ENCODE measurements at places on chromosomes 12 and 14.
A peak's percentile ranks its signal among the peaks of the same experiment; 100 is the strongest.

- peak; percentile 39 for DNase-seq
These were observed 280.6 kb upstream of the PWP1 start for GRCh38 chr12:107404981-107405380.

DNA sequence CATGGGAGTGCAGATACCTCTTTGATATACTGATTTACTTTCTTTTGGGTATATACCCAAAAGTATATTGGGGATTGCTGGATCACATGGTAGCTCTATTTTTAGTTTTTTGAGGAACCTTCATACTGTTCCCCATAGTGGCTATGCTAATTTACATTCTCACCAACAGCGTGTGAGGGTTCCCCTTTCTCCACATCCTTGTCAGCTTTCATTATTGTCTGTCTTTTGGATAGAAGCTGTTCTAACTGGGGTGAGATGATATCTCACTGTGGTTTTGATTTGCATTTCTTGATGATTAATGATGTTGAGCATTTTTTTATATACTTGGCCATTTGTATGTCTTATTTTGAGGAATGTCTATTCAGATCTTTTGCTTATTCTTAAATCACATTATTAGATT is 44.1 kb upstream of the JDP2 start:
- DNase-seq = no peak

DNA sequence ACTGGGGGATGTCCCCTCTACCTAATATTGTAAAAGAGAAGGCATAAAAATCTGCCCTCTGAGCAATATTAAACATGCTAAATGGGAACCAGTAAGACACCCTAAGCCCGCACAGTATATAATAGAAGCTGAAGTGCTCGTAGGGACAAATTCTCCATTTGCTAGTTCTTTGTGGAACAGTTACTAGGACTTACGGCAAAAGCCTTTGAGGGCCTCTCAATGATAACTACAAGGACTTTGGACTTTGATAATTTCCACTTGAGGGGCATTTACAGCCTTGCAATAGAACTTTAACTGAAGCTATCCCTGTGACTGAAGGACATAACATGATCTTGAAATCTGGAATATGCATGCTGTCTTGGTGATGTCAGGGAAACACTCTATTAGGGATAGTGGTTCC is 111.5 kb upstream of the IFNG-AS1 start:
- DNase-seq = no peak

GRCh38 chr14:77369285-77369684 is 7.6 kb downstream of the TMED8 start:
- DNase-seq = no peak

DNA sequence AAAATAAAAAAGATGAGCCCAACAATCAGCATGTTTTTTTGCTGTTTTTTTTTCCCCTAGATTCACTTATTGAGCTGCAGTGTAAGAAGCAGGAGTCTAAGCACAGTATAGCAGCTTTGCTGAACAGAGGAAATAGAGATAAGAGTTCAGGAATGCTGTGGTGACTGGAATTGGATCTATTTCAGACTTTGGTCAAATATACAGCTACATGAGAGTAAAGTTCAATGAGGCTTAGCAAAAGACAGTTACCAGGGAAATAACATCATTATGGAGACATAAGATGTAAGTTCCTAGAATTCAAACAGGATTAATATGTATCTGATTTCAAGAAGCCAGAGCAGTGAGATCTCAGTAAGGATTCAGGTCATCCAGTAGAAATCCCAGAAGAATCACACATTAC is 613.0 kb downstream of the RPS29 start:
- no peak for DNase-seq

DNA sequence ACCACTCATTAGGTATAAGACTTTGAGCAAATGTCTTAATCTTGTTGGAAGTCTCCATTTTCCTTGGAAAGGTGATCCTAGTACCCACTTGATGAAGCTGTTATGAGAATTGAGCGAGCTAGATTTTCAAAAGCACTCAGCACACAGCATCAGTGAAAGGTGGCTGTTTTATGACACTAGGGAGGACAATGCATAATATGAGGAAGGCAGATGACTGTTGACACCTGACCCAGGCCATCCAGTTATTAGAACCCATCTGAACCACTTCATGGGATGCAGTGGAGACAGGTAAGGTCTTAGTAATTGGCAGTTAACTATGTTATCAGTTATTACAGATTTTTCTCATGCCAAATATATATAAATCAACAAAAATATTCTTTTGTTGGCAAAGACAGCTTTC is 369.9 kb upstream of the PDE3A start:
- no peak for DNase-seq

GRCh38 chr14:69630360-69630759 is 19.0 kb downstream of the SUSD6 start:
- DNase-seq = no peak

DNA sequence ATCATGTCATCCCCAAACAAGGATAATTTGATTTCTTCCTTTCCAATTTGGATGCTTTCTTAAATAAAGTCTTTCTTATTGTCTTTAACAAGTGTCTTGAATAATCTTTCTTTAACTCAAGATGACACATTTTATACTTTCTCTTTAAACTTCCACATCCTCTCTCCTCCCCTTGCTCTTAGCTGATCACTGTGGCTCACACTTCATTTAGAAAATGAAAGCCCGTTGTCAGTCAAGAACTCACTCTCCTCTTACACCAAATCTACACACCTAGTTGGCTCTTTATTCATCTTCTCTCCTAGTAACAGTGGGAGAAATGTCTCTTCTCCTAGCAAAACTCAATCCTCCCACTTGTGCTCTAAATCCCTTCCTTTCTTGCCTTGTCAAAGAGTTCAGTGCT is 10.4 kb upstream of the RMST start:
- no peak for DNase-seq

DNA sequence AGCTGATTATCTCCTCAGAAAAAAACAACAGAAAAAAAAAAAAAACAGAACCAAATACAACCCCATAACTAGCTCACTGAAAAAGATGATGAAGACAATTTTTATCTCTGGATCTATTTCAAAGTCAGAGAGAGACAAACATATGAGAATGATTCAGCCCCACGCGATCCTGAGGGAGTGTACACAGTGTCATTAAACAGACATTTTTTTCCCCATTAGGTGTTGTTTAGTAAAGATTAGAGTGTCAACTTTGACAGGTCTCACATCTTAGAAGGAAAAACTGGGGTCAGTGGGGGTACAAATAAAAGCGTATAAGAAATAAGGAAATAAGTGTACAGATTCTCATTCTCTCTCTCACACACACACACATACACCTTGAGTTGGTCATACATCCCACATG is 635.4 kb downstream of the NRXN3 start:
- no peak for DNase-seq

DNA sequence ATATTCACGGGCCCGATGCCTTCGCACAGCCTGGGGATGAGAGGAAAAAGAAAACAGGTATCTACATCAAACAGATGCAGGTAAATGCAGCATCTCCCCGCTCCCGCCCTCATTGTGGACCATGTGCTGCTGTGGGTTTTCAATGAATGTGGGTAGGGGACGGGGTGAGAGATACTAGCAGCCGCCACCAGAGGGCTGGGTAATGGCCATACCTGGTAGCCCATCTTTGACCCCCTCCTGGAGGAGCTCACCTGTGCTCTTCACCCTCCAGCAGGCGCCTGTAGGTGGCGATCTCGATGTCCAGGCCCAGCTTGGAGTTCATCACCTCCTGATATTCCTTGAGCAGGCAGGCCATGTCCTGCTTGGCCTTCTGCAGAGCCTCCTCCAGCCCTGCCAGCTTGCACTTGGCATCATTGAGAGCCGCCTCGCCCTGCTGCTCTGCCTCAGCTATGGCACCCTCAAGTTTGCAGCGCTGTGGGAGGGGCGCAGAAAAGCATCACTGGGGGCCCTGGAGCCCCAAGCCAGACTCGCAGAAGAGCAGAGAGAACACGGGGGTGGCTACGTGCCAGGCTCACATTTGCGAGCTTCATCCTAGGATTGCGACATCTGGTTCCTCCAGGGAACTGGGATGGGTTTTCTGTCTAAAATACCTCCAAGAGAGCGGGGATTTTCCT is 10.2 kb downstream of the KRT82 start:
- DNase-seq = no peak

DNA sequence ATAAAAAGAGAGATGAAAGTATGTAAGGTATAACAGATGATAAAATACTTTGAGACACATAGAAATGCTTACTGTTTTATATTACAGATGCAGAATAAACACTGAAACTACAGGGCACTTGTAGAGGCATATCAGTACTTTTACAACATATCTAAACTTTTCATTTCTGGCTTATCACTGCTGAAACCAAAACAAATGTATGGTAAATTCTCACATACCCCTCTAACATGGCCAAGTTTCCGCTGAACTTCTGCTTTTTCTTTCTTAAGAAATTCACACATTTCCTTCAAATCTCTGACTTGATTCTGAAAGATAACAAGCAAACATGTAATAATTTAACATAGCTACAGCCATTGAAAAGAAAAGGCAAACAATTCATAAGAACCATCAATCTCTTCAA is 33.3 kb upstream of the C12orf50 start:
- no peak for DNase-seq

GRCh38 chr14:72291908-72292688 is 359.9 kb downstream of the RGS6 start:
- peak; percentile 6 for DNase-seq

DNA sequence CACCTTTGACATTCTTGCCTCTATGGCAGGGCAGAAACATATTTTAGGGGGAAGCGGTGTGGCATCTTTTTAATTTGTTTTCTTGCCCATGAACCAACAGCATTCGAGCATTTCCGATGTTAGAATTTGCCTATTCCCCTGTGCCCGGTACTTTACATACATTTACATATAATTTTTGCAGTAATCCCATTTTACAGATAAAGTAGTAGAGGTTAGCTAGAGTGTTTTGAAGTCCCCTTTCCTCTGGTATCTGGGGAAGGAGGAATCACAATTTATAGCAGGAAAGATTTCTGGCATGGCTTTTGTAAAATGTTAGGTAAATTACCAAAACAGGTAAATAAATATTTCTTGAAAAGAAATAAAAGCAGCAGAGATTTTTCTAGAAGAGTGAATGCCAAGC is 1.6 kb downstream of the BORCS5 start:
- no peak for DNase-seq

- no peak for DNase-seq
These were observed 83.8 kb downstream of the CCER1 start for GRCh38 chr12:90870971-90871725.

DNA sequence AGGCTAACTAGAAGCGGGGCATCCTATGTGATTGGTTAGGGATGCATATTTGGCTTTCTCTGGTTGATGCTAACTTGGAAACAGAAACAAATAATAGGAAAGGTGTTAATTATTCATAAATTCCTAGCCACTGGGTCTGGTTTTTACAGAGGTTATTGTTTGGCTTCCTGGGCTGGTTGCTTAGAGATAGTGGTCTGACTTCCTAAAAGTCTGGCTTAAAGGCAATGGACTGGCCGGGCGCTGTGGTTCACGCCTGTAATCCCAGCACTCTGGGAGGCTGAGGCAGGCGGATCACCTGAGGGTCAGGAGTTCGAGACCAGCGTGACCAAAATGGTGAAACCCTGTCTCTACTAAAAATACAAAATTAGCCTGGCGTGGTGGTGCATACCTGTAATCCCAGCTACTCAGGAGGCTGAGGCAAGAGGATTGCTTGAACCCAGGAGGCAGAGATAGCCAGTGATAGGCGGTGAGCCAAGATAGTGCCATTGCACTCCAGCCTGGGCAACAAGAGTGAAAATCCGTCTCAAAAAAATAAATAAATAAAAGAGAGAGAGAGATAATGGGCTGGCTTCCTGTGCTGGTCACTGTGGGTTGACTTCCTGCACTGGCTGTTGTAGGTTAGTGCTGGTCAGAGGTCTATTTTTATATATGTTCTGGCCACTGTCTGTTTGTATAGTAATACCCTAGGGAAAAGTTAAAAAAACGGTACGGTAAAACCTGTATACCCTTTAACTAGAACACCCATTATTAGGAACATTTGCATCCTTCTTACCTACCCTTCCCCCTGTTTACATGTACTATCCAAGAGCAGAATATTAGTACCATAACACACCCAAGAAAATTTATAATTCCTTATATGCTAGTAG is 24.1 kb downstream of the OR6S1 start:
- DNase-seq = no peak

DNA sequence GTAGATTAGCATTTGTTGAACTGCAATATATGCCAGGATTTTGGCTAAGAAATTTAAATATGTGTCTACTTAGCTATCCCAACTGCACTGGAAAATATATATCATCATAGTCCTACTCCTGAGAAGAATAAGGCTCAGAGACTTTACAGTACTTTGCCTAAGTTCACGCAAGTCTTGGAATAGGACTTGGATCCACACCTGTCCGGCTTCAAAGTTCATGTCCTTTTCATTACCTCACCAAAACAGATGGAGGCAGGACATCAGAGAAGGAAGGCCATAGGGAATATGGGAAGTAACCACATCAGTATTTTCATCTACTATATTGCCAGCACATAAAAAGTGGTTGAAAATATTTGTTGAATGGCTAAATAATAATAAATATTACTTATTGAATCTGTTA is 358.5 kb downstream of the PRKD1 start:
- DNase-seq = no peak

DNA sequence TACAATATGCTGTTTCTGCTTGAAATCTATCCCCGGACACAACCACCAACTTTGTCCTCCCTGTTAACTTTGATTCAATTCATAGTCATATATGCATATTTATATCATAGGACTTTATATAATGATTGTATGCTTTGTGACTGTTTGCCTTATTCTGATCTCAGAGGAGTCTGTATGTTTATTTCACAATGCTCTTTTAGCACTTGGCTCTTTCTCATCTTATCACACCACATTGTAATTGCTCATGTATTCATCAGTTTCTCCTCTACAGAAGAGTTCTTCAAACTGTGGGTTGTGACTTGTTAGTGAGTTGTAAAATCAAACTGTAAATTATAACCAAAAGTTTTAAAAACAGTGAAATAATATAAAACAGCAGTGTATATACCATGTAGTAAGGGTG is 21.7 kb upstream of the PPM1A start:
- DNase-seq = no peak

- no peak for DNase-seq
These were observed 65.4 kb upstream of the DDX11 start for GRCh38 chr12:31008241-31008761.

DNA sequence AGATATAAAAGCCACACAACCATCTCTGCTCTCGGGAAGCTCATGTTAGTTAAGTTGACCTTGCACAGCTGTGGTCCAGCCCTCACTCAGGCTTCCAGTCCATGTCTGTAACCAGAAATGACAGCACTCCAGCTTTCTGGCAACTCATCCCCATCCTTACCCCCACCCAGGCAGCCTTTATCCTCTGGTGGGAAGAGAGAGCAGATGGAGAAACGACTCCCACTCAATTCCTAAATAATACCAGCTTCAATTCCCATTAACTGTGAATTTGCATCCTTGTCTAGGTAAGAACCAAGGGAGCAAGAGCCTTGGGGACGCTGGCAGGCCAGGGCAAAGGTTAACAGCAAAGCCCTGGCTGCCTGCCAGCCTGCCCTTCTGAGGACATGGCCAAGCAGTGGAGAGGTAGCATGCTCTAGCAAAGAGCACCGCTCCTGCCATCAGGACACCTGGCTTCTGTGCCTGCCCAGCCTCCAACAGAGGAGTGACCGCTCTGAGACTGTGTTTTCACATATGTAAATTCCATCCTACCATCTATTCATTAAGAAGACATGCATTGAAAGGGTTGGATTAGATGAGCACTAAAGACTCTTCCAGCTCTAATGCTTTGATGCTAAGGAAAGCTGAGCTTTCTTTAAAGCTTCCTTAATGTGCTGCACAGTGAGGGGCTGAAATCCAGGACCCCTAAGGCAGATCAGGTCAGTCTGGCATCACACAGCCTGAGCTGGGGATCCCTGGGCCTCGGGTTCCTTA is 236.1 kb downstream of the GRIN2B start:
- no peak for DNase-seq

- DNase-seq = no peak
These were observed 35.5 kb downstream of the TCTN1 start for GRCh38 chr12:110649341-110649847.

- DNase-seq = no peak
These were observed 25.4 kb upstream of the TCL1A start for GRCh38 chr14:95739356-95739755.

Data from H54 (cell line).